ENCODE measurements at places on chromosomes 1 and 21.

- DNase-seq, result no peak
These were observed 59.4 kb upstream of the ECE1 start for GRCh38 chr1:21349693-21350092.

- no peak for DNase-seq
These were observed 13.2 kb upstream of the A3GALT2 start for GRCh38 chr1:33334081-33334552.

DNA sequence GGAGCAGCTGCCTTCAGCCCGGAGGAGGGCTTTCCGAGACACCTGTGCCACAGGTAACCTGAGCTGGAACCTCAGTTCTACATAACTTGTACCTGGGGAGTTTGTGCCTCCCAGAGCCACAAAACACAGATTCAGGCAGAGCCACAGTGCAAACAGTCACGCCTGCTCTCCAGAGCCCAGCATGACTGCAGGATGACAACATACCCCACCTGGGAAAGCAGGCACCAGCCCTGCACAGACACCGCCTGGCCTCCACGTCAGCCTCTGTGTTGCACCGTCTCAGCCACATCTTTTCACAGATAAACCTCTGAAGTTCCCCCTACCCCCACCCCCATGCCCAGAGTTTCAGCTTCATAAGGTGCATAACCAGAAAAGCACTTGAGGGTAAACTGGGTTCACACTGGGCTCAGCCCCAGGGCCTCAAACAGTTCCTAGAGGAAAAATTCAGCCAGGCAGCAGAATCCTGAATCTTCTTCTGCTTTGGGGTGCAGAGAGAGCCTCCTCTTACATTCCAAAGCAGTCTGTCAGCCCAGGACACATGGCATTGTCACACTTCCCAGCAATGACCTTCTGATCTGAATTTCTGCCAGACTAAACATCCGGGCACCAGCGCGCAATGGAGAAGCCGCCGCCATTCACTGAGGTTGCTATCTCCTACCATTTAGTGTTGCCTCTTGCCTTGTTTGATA is 229.5 kb downstream of the TOMM20 start:
- no peak for DNase-seq

DNA sequence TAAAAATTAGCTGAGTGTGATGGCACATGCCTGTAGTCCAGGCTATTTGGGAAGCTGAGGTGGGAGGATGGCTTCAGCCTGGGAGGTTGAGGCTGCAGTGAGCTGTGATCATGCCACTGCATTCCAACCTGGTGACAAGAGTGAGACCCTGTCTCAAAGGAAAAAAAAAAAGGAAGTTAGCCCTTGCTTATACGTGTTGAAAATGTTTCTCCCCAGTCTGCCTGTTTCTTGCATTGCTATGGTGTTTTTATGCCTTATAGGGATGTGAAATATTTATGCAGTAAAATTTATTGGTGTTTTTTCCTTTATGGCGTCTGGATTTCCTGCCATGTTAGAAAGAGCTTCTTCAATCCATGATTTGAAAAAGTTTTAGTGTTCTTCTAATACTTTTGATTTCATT is 3.6 kb upstream of the RERE start:
- DNase-seq, result no peak

DNA sequence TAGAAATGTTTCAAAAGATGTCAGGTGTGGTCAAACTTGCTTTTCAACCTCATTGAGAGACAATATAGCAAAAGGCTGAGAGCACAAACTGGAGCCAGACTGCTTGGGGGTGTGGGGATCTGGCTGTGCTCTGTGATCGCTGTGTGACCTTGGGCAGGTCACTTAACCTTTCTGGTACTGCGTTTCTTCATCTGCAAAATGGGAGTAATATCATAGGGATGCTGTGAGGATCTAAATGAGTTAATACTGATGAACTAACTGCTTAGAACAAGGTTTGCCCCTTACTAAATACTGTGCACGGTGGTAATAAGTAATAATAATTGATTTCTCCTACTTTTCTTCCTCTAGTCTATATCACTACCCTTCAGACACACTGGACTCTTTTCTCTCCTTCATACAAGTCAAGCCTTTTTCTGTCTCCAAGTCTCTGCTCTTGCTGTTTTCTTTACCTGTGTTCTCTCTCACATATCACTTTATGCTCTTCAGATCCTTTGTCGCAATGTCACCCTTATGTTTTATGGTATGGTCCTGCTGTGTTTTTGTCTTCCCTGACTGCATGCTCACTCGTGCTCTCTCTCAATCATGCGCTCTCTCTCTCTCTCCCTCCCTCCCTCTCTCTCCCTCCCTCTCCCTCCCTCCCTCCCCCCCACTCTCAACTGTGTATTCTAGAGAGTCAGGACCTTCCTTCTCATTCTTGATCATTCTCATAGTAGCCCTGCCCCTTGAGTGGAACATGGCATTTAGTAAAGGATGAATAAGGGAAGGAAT is 3.3 kb downstream of the MGST3 start:
- no peak for DNase-seq

DNA sequence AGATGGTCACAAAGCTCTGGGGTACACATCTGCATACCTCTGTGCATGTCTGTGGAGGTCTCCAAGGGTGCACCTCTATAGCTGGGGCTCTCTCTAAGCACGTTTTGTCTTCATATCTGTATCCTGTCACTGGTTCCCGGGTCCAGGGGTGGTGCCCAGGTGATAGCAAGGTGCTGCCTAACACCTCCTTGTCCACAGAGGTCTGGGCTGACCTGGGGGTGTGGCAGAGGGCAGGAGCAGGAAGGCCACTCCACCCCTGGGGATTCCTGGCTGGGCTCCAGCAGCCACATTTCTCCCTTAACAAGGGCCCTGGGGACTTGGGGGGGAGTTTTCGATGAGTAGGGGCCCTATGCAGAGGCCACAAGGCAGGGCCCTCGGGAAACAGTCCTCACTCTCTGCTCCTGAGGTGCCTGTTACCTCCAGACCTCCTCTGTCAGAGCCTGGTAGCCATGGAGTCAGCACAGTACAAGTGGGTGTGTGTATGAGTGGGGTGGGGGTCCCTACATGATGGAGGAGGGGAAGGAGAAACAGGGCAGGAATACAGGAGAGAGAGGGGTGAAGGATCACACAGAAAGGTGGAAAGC is 7.0 kb upstream of the CDCP2 start:
- no peak for DNase-seq

- DNase-seq, result no peak
These were observed 190.2 kb downstream of the RASAL2 start for GRCh38 chr1:178284058-178284457.

- DNase-seq, result peak; percentile 96
These were observed 382 bp upstream of the RASAL2 start for GRCh38 chr1:178093494-178093950.

- no peak for DNase-seq
These were observed 56.9 kb downstream of the MIER1 start for GRCh38 chr1:66981679-66982078.

GRCh38 chr1:103373991-103374390 is 151.5 kb upstream of the RNPC3 start:
- no peak for DNase-seq

- DNase-seq, result peak; percentile 27
These were observed 150.8 kb downstream of the MAST2 start for GRCh38 chr1:45953934-45954847.

DNA sequence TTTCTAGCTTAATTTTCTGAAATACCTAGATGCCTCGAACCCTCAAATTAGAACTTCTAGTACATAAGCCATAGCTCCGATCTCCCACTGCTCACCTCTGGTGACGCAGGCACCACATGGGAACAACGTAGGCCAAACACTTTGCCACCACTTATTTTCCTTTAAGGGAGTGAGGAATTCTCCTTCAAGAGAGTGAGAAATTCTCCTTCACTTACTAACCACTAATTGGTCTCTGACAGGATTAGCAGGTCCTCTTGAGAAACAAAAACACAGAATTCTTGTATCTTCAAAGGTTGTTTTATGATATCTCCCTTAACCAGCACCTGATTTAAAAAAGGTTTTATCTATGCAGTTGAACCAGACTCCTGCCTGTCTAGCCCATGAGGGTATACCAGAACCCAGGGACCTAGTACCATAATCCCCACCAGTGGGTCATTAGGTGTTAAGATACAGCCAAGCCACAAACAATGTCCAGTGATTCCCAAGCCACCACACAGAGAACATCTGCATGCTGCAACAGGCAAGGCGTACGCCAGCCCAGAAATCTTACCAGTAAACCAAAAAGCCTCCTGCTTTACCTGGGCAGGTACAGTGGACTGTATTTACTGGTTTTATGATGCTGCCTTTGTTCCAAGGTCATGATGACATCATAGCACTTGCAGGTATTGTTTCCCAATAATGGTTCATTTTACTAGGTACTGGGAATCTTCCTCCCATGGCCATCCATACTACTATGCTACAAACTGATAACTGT is 20.3 kb upstream of the CXADR start:
- no peak for DNase-seq

DNA sequence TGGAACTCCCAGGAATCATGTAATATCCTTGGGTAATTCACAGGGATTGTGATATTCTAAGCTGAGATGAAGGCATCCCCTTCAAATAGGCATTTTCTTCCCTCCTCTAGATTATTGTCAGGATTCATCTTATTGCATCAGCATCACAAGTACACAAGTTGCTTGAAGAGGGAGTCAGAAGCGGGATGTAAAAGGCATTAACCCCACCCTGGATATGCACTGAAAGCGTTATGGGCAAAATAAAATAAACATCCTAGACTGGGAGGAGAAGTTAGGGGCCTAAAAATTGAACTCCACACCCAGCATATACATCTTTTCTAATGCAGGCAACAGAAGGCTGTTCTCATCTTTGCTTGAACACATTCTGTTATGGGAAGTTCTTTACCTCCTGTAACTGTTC is 381.2 kb downstream of the SETD4 start:
- DNase-seq, result no peak

DNA sequence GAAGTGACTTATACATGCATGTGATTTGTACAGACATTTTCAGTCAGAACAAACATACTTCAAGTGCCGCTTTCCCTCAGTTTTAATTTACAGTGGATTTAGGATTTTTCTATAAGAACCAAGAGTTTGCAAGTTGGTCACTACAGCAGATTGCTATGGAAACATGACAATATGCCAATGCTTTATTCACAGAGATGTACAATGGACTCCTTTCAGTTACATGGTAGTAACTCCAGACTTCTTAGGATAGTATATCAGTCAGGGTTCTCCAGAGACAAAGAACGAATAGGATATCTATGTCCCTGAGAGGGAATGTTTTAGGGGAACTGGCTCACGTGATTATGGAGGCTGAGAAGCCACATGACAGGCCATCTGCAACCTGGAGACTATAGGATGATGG is 27.4 kb downstream of the IFI44 start:
- no peak for DNase-seq

GRCh38 chr1:69497441-69498221 is 70.1 kb upstream of the LRRC7 start:
- no peak for DNase-seq

GRCh38 chr1:206923009-206923960 is 1.5 kb upstream of the FCMR start:
- DNase-seq, result no peak

- DNase-seq, result no peak
These were observed 192.3 kb upstream of the ADGRL4 start for GRCh38 chr1:79198832-79199231.

- no peak for DNase-seq
These were observed 27.8 kb downstream of the DIPK1A start for GRCh38 chr1:92933459-92933858.

- no peak for DNase-seq
These were observed 117.2 kb upstream of the JUN start for GRCh38 chr1:58901008-58901407.

DNA sequence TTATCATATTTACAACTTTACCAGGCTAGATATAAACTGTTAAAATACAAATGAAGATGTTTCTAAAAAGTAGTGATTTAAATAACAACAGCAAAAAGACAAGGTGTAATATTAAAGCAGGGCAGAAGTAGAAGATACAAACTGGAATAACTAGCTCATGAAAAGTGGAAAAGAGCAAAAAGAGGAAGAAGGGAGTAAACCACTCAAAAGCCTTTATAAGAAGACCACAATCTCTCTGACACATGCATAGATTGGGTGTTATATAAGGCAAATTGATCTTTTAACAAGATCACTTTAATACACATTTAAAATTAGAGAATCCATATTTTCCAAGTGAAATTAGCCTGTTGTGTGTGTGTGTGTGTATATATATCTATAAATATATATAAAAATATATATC is 5.0 kb downstream of the DENND1B start:
- no peak for DNase-seq

- peak; percentile 65 for DNase-seq
These were observed 23.4 kb downstream of the ARHGEF19 start for GRCh38 chr1:16189003-16189402.

GRCh38 chr1:21290546-21290944 is 282 bp upstream of the ECE1 start:
- DNase-seq, result no peak

- no peak for DNase-seq
These were observed 106.3 kb downstream of the RERE start for GRCh38 chr1:8711151-8711550.

DNA sequence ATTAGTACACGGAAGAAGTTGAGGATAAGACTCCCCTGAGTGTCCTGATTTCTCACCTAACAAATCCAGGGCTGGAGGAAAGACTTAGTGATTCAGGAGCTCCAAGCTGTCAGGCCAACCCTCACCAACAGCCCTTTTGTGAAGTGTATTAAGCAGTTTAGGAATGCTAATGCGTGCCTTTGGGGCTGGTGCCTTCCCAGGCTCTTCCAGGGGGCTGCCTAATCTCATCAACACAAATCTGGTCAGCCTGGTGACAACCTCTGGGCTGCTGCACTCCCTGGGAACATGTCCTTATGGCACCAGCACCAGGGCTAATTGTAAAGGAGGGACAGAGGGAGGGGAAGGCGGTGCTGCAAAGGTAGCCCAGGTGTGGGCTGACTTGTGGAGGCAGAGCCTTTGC is 15.5 kb downstream of the CSMD2 start:
- no peak for DNase-seq

- no peak for DNase-seq
These were observed 7.7 kb downstream of the AIM2 start for GRCh38 chr1:159068886-159069285.

GRCh38 chr1:205766038-205766437 is 9.2 kb downstream of the RAB29 start:
- no peak for DNase-seq

DNA sequence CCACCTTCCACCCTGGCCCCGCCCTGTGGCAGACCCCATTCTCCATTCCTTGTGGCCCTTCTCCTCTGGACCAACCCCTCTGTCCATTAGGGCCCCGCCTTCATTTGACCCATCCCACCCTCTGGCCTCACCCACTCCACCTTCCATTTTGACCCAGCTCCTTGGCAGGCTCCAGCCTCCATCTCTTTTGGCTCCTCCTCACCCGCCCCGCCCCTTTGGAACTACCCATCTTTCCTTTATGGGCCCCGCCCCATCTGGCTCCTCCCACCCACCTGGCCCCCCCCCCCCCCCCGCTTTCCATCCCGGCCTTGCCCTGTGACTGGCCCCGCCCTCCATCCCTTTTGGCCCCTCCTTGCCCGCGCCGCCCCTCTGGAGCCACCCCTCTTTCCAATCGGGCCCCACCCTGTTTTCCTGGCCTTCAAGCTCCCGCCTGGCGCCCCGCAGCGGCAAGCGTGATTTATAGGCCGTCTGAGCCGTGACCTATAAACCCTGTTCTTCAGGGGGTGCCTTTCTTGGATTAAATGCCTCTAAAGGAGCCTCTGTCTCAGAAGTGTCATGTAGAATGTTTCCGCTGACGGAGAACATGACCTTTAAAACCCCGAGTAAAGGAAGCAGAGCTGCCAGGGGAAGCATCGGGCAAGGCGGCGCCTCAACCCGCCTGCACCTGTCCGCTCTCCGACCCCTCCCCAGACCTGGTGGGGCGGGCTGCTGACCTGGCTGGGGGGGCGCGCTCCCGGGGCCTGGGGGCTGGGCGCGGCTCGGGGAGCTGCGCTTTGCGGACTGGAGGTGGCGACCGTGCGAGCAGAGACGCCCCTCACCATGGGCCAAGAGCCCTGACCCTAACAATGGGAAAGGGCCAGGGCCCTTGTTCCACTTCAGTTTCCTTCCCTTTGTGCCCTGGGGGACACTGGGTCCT is 178.0 kb downstream of the CAMTA1 start:
- no peak for DNase-seq
